ENCODE measurements at places on chromosomes 7 and 10.

DNA sequence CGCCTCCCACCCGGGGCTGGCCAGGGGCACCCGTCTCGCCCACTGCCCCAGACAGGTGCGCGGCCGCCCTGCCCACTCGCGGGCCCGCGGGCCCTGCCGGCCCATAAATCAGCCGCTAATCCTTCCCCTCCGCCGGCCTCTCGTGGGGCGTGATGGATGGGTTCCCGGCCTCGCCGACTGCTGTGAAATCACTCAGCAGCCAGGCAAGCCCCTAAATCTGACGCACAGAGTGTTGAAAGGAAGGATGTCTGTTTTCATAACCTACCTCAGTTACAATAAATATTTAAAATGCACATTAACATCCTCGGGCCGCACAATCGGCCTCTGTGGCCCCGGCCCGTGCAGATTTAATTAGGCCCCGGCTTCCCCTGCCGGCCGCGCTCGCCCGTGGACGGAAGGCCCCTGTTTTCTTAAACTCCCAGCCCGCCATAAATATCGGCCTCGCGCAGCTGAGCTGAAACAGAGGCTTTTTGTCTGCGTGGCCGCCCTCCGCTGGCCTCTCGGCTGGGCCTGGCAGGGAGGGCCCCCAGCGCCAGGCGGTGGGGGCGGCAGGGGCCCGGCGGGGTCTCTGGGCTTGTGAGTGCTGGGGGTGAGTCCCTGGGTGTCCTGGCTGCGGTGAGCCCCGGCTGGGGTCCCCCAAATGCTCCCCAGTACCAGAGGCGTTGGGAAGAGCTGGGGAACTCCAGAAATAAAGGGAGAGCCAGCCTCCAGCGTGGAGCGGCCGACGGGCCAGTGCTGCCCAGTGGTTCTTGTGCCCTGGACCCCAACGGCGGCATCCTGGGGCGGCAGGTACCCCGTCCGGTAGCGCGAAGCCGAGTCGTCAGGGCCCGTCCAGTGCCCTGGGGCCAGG is 90.7 kb downstream of the UNCX start:
- peak; percentile 81 for DNase-seq

DNA sequence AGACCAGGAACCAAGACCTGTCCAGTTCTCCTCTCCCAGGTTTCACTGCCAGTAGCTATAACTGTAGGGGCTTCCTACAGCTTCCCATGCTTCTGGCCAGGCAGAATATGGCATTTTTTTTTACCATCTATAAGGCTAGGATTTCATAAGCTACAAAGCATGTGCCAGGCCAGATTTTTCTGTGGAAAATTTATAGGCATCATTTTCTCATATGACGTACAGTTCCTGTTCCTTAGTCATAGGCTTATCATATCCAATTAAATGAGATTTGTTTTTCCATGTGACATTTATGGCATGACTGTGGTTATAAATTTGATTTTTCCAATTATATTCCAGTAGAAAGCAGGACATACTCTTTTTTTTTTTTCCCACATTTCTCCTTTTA is 208.6 kb upstream of the NPY start:
- DNase-seq = no peak

GRCh38 chr10:130817046-130817624 is 494.4 kb downstream of the TCERG1L start:
- DNase-seq = no peak

DNA sequence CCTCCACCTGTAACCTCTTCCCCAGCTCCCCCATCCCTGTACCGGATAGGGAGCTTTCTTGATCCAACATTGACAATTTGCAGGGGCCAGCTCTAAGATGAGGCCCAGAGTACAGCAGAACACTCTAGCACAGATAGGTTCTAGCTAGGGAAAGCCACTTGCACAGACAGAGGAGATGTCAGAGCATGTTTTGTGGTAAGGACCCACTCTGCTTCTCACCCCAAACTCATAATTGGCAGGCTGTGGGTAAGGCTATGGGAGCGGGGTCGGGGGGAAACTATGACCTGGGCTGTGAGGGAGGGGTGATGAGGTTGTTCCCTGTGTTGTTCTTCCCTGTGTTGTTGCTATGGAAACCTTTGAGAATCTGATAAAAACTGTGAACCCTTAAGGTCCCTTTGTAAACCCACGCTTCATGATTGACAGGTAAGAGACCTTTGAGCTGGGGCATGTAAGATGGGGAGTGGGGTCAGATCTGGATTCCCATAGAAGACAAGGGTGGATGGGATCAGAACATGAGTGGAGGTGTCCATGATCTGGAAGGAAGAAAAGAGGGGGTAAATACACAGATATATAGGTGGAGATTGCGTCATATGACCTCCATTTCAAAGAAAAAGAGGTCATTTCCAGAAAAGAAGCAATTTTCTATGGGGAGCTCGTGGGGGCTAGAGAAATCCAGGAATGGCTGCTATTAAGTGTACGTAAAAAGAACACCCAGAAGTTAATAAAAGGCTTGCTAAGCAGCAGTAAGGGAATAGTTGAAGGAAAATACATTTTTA is 4.0 kb downstream of the CALD1 start:
- DNase-seq = no peak

- no peak for DNase-seq
Observed at GRCh38 chr7:113873554-113874151, 45.2 kb downstream of the PPP1R3A start.

DNA sequence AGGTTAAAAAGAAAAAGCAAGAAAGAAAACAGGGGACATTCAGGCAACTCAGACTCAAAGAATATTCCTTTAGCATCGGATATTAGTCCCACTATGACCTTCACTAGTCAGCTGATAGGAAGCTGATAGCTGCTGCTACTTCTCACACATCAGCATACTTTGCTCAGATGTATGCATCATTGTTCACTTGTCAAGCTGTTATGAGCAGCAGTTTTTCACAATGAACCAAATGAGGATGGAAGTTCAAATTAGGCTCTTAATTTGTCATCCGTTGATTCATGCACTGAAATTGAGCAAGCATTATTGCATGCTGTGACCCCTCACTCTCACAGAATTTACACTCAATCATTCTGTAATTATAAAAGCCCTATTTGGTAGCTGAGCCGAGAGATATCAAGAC is 257.7 kb downstream of the SNX13 start:
- no peak for DNase-seq

DNA sequence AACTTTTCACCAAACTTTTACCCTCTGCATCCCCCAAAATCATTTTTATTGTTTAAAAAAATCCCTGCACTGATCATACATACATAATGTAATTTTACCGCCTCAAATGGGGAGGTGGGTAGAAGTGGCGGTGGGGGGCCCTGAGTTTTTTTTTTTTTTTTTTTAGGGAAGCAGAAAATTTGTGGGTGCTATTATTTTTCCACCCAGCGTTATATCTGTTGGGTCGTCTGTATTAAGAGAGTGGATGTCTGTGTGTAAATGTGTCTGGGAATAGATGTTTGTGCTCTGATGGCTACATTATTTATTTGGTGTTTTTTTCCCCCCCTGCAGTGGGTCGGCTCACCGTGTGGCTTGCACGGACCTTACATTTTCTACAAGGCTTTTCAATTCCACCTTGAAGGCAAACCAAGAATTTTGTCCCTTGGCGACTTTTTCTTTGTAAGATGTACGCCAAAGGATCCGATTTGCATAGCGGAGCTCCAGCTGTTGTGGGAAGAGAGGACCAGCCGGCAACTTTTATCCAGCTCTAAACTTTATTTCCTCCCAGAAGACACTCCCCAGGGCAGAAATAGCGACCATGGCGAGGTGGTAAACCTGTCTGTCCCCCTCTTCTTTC is 438 bp downstream of the ARID5B start:
- no peak for DNase-seq

- no peak for DNase-seq
Observed at GRCh38 chr10:7998831-7999230, 55.7 kb upstream of the GATA3 start.

DNA sequence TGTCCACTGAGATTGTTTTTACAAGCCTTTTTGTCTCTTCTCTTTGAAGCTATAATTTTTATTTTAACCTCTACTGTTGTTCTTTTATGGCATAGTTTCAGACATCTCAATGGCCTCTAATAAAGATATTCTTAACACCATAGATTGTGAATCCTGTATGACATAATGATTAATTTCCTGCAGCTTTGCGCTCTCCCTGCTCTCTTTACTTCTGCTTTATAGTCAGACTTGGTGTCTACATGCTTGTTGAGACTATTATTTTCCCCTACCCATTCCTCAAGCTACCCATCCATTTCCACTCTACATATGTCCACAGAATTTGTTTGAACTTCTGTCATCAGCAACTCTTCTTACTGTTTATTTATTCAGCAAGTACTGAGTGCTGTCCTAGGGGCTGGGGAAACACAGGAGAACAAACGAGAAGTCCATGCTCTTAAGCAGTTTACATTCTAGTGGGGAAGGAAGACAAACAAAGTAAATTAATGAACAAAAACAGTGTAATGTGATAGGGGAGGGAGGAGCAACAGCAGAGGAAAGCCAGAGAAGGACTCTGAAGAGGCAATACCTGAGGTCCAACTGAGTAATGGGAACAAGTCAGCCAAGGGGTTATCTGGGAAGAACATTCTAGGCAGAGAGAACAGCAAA is 110.1 kb downstream of the CDK14 start:
- DNase-seq = no peak

GRCh38 chr10:69232736-69233480 is 12.8 kb downstream of the HKDC1 start:
- DNase-seq = no peak

- DNase-seq = no peak
Observed at GRCh38 chr10:73828161-73828560, 16.8 kb upstream of the NDST2 start.

DNA sequence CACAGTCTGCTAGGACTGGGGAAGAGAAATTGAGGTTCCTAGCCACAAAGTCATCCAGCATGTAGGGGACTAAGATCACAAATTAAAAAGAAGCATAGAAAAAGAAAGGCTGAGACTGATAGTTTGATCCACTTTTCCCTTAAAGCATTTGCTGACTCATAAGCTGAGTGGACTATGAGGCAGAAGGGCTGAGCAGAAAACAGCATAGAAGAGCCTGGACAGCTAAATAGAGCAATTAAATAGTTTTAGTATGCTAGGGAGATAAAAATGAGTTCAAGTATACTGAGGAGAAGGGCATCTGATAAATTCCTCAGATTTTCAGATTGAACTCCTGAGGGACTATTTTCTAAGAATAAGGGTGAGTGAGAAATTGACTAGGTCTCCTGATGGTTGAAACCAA is 155.9 kb upstream of the EGR2 start:
- no peak for DNase-seq

DNA sequence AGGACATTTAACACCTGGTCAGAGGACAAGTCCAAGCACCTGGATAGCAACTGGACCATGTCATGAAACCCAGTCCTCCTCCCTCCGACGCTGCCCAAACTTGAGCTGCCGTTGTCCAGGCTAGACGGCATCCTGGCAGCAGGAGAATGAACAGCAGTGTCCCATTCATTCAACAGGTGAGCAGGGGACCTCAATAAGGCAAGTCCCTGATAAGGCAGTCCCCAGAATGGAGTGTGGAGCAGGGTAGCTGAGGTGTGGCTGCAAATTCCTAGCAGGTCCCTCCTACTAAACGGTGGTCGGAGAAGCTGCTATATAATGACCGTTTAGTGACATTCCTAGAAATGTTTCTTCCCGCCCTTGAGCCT is 169.8 kb downstream of the PRKAG2 start:
- DNase-seq = no peak

DNA sequence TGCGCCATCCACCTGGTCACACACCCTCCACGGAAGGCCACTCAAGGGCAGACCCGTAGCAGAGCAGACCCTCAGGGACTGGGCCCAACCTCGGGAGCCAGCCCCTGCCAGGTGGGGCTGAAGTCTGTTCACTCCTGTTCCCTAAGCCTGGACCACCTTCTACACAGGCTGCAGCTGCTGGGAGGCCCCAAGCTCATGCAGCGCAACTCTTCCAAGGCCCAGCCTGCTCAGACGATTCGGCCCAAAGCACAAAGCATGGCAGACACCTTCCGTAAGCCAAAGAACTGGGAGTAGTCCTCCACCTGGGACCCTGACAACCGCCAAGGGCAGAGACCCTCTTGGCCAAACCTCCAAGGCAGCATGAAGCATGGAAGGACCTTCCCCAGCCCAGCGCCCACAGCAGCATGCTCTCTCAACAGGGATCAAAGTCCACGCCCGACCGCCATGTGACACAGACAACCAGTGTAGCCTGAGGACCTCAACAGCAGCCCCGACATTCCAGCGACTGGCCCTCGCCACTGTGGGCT is 11.5 kb downstream of the SHH start:
- DNase-seq = peak; percentile 64

GRCh38 chr7:138720286-138720685 is 19.1 kb upstream of the SVOPL start:
- no peak for DNase-seq

- no peak for DNase-seq
Observed at GRCh38 chr7:120920591-120921274, 29.8 kb upstream of the ING3 start.

GRCh38 chr7:85094046-85094725 is 92.7 kb downstream of the SEMA3D start:
- no peak for DNase-seq

DNA sequence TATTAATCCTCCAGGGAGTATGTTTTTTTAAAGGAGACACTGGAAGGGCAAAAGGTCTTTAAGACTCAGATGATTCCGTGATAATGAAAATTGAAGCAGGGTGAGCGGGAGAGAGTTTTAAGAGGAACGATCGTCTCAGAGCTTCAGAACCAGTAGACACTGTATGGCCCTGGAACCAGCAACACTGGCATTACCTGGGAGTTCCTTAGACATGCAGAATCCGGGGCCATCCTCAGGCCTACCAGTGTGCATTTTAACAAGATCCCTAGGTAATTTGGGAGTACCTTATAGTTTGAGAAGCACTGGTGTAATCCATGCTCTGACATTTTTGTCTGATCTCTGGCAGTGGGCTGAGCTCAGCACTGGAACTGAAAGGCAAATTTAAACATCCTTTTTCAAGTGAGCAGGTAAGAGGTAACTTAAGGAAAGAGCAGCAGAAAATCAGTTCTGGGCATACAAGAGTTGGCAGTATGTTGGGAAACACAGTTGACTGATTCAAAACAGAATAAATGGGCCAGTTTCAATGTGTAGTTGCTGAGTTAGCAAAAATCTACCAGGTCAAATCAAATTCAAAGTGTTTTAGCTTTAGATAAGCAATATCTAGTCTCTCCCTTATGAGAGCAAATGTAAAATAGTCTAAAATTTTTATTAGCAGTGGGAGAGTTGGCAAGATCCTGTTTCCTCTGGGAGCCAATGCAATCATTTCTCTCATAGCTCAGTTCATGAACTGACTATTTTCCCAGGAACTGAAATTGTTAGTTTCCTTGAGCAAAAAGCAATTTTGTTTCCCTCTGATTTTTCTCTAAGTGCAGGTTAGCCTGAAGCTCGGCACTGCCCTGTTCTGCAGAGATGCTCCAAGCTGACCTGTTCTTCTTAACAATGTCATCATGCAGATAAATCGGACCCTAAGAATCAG is 97.2 kb upstream of the ELMO1 start:
- no peak for DNase-seq
